ENCODE measurements at places on chromosomes 7 and 10.

DNA sequence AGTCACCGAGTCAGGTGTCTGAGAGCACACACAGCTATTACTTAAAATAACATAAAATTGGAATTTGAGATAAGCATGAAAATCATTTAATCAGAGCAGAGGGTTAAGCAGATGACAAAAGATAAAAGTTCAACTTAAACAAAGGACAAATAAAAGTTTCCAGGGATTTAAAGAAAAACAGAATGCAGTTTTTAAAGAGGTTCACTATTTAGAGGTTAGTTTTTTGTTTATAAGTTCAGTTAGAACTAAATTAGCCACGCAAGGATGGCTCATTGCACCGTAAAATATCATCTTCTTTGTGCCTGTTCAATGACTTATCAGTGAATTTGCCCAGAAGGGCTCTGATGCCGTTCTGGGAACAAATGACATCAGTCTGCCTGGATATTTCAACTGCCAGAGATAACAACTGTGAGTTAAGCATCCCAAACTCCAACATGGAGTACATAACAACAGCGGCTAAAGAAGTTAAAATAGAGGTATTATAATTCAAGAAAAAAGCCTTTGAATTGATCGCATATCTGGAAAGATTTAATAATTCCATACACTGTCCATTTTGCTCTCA, 107.8 kb downstream of the ANK3 start:
- no peak for DNase-seq

DNA sequence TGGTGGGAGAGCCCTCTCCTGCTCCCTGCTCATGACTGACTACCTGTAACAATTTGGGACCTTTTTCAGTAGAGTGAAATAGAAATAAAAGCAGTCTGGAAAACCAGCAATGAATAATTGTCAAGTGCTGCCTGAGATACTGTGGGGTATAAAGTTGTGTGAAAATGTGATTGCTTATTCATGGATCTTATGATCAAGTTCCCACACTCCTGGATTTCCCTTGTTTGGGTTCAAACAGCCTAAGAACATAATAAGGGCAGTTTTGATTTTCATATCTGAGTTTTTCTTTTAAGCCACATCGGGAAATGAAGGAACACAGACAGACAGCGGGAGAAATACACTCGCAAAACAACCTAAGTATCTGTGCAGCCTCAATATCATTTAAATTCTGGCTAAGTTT, 52.9 kb downstream of the CALD1 start:
- no peak for DNase-seq

- no peak for DNase-seq
These were observed 50.5 kb upstream of the GPR141 start for GRCh38 chr7:37633048-37633447.

DNA sequence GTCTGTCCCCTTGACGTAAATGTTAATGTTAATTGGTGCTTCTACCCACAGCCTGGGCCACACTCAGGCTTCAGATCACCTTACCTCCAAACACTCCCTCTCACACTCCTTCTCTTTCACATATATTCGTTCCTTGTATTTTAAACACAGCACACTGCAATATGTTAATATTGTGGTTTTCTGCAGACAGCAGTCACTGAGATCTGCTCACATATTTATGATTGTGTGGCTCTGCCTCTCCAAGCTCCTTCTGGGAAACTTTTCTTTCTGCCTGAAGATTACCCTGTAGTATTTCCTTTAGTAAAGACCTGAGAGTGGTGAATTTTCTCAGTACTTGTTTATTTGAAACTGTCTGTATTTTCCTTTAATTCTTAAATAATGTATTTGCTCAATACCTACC, 104.7 kb downstream of the VWC2 start:
- no peak for DNase-seq

Data from stimulated activated CD4-positive, alpha-beta T cell treated with anti-CD3 and anti-CD28 coated beads, Interleukin-1b, Interleukin-23, amount 100 ng/mL, for 1 hour (primary cell).